ENCODE measurements at places on chromosomes 11 and 22.
A peak's percentile ranks its signal among the peaks of the same experiment; 100 is the strongest.

DNA sequence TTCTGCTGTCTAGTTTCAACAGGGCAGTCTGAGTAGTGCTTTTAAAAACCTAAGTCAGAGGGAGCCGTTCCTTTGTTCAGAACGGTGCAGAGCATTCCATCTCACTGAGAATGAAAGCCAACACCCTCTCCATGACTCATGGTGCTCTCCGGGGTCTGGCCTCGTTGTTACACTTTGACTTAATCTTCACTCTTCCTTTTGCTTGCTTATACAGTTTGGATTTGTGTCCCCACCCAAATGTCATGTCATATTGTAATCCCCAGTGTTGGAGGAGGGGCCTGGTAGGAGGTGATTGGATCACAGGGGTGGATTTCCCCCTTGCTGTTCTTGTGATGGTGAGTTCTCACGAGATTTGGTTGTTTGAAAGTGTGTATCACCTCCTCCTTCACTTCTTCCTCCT, 292.2 kb downstream of the ST3GAL4 start:
- DNase-seq: no peak

GRCh38 chr22:38214302-38215056, 12.7 kb downstream of the MAFF start:
- peak; percentile 73 for DNase-seq

GRCh38 chr11:94194712-94195111, 66.1 kb downstream of the PANX1 start:
- DNase-seq: no peak

GRCh38 chr22:43789452-43789851, 22.7 kb downstream of the EFCAB6 start:
- DNase-seq: no peak

Data from inflammatory macrophage treated with lipopolysaccharide for 1 hour (primary cell).